ENCODE measurements at places on chromosomes 12 and 14. TPM values are rescaled to one million over a fixed set of nuclear protein-coding genes. Genes with fewer than 3 reads are reported as not detected.

RFLNA gene
- total RNA-seq = 8.8 TPM

SERPINA6 gene
- not detected for total RNA-seq

PTCSC3 gene
- not detected for total RNA-seq

LLPH gene
- total RNA-seq = 4.0 TPM

MFAP5 gene
- total RNA-seq = 125 TPM

MANSC1 gene
- total RNA-seq = 3.4 TPM

FMNL3 gene
- 24.1 TPM for total RNA-seq
